ENCODE measurements at places on chromosomes 7 and 10. TPM values are rescaled to one million over a fixed set of nuclear protein-coding genes. Genes with fewer than 3 reads are reported as not detected.

DNA sequence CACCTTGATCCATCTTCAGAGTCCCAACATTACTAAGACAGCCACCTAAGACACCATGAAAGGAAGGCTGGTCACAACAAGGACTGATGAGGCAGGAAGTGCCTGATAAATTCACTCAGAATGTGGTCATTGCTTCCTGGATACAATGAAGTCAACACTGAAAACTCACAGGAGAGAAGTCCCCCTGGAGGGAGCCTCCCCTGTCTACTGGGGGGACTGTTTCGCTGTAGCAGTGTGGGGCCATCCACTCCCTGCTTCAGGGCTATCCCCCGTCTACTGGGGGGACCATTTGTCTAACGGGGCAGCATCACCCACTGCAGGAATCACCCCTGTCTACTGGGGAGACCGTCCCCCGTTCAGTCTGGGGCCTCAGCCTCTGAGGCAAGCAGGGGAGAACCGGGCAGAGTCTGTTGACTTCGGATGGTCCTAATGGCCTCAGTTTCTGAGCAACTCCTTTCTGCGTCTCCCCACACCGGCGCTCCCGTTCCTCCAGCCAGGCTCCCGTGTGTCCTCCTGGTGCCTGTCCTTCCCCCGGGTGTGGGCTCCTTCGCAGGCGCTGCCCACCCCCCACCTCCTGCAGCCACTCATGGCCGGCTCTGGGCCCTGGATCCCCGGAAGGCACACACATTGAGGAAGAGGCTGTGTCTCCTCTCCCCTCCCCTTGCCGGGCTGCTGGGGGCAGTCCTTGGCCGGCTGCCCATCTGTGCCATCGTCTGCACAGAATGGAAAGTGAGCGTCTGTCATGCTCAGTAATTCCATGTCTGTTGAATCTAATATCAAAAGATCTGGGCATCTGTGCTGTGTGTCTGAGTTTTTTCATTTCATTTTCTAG lies 59.9 kb upstream of the DNAJB6 start:
- H3K4me1 ChIP-seq: peaks cover 17% of the 10 kb centered on the region
- peaks cover 10% of the 10 kb centered on the region for H3K27me3 ChIP-seq
- peak; percentile 33 for DNase-seq
- peak overlapping the region; percentile 42 for H3K27ac ChIP-seq
- no peak overlapping the region for H3K4me3 ChIP-seq
- H3K36me3 ChIP-seq: no peaks in the 10 kb centered on the region

DNA sequence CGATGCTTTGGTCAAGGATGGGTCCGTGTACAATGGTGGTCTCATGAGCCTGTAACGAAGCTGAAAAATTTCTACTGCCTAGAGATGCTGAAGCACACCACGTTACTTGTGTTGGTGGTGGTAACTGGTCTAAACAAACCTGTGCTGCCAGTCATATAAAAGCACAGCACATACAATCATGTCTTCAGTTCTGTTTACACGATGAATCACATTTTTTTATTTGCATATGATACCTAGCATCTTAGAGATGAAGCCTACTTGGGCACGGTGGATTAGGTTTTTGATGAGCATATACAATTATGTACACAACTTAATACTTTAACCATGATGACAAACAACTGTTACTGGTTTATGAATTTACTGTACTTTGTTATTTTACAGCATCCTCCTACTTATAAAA lies 201.0 kb downstream of the ZMYND11 start:
- H3K4me1 ChIP-seq: peaks cover 27% of the 10 kb centered on the region
- no peaks in the 10 kb centered on the region for H3K36me3 ChIP-seq
- H3K27ac ChIP-seq: no peak overlapping the region
- H3K27me3 ChIP-seq: no peaks in the 10 kb centered on the region
- no peak overlapping the region for H3K4me3 ChIP-seq

- H3K4me3 ChIP-seq: no peak overlapping the region
- DNase-seq: no peak
- H3K27me3 ChIP-seq: no peaks in the 10 kb centered on the region
- no peak overlapping the region for H3K27ac ChIP-seq
Observed at GRCh38 chr7:96238976-96239766, 82.7 kb downstream of the SLC25A13 start.

GRCh38 chr7:956031-956430 lies 1.6 kb upstream of the ADAP1 start:
- peak overlapping the region; percentile 43 for H3K4me3 ChIP-seq
- no peak overlapping the region for H3K27ac ChIP-seq
- no peak for DNase-seq
- peaks cover 2% of the 10 kb centered on the region for H3K27me3 ChIP-seq

DNA sequence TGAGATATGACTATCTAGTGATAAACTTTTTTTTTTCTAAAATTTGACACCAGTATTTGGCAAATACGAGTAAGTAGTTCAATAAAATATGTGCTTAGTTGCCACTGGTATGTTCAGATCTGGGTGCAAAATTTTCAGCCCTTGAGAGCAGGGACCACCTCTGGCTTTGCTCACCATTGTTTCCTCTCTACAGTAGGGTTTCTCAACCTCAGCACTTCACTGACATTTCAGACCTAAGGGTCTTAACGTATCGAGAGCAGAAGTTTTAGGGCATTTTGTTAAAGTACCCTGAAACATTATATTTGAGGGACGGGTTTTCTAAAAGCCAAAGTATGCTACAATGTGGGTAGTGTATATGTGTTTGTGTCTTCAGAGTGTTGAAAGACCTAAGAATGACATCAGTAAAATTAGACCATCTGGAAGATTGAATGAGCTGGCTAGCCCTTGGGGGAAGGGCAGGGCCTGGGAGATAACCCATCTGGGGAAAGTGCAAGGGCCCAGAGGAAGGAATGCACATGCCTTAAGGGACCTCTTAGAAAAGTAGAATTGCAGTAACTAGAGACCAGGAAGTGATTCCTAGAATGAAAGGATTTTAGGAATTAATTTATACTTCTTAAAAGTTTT lies 11.8 kb downstream of the BZW2 start:
- H3K36me3 ChIP-seq: peaks cover 25% of the 10 kb centered on the region
- DNase-seq: no peak
- H3K4me3 ChIP-seq: no peak overlapping the region
- no peaks in the 10 kb centered on the region for H3K27me3 ChIP-seq

GRCh38 chr7:33905389-33906032 lies at the start of gene BMPER:
TSS of gene BMPER (plus strand) at chr7:33905539. CDS start at chr7:33905614, 75 bp downstream.
- H3K27ac ChIP-seq: no peak within 1 kb of the TSS
- peak; percentile 36 for DNase-seq
- peaks cover 54% of the 10 kb centered on the region for H3K27me3 ChIP-seq
- H3K4me3 ChIP-seq: peak within 1 kb of the TSS; percentile 61

DNA sequence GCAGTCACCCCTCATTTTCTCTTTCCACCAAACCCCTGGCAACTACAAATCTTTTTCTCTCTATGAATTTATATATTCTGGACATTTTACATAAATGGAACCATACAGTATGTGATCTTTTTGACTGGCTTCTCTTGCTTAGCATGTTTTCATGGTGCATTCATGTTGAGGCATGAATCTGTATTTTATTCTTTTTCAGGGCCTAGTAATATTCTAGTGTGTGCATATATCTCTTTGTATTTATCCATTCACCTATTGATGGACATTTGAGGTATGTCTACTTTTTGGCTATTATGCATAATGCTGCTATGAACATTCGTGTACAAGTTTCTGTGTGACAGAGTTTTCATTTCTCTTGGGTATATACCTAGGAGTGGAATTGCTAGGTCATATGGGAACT lies 78.2 kb downstream of the HACD1 start:
- no peak for DNase-seq
- H3K4me3 ChIP-seq: no peak overlapping the region
- H3K4me1 ChIP-seq: no peaks in the 10 kb centered on the region
- H3K27me3 ChIP-seq: peaks cover 5% of the 10 kb centered on the region

GRCh38 chr10:98062424-98062823 lies 32.0 kb upstream of the CRTAC1 start:
- H3K4me1 ChIP-seq: no peaks in the 10 kb centered on the region
- H3K27ac ChIP-seq: no peak overlapping the region
- no peaks in the 10 kb centered on the region for H3K36me3 ChIP-seq
- DNase-seq: no peak
- peaks cover 23% of the 10 kb centered on the region for H3K27me3 ChIP-seq

GRCh38 chr10:110495731-110496552 lies 1.8 kb upstream of the DUSP5 start:
- DNase-seq: peak; percentile 84
- peaks cover 23% of the 10 kb centered on the region for H3K4me1 ChIP-seq
- peaks cover 34% of the 10 kb centered on the region for H3K36me3 ChIP-seq
- peaks cover 2% of the 10 kb centered on the region for H3K27me3 ChIP-seq

DNA sequence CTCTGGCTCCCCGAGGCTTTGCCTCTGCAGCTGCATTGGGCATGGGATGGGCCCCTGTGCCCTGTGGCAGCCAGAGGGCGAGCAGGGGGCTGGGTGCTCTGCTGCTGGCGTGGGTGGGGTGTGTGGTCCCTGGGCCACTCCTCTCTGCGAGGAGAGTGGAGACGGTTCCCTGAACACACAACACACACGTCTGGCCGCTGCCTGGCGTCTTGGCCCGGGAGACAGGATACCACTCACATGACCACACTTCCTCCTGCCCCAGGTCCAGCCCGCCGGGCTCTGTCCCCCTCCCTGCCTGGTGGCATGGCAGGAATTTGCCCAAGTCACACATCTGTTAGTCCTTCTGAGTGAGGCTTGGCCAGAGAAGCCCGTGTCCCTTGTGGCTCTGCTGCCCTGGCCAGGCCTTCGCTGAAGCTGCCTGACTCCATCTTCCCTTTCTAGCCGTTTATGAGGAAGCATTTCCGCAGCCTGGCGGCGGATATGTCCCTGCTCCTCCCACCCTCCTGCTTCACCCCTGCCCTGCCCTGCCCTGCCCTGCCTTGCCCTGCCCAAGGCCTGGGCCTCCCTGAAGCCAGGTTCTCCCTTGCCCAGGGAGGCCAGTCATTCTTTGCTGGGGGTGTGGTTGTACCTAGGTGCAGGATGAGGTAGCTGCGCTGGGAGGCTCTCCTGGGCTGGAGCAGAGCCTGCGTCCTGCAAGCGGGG lies 3.0 kb downstream of the BRI3 start:
- no peak for DNase-seq
- H3K27me3 ChIP-seq: no peaks in the 10 kb centered on the region
- H3K27ac ChIP-seq: no peak overlapping the region
- no peak overlapping the region for H3K4me3 ChIP-seq
- H3K36me3 ChIP-seq: peaks cover 8% of the 10 kb centered on the region

GRCh38 chr10:23525406-23525805 lies 86.5 kb downstream of the OTUD1 start:
- H3K27me3 ChIP-seq: peaks cover 3% of the 10 kb centered on the region
- H3K36me3 ChIP-seq: no peaks in the 10 kb centered on the region
- no peak overlapping the region for H3K4me3 ChIP-seq
- DNase-seq: no peak
- no peak overlapping the region for H3K27ac ChIP-seq
- H3K4me1 ChIP-seq: peaks cover 5% of the 10 kb centered on the region

DNA sequence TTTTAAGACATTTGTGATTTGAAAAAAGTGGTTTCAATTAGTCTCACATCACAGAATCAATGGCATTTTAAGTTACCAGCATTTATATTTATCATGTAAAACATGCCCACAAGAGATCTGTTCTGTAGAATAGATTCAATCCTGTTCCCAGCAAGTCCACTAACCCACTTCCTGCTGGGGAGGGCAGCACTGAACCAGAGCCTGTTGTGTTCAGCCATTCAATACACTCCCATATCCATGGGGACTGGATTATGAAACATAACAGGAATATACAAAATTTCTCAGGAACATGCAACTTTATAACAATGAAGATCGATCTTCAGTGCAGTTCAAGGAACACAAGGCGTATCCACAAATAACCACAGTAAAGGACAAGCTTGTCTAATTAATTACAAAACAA lies 24.4 kb upstream of the ANK3 start:
- no peaks in the 10 kb centered on the region for H3K36me3 ChIP-seq
- H3K27me3 ChIP-seq: no peaks in the 10 kb centered on the region
- H3K4me1 ChIP-seq: no peaks in the 10 kb centered on the region
- no peak overlapping the region for H3K4me3 ChIP-seq
- no peak overlapping the region for H3K27ac ChIP-seq

GRCh38 chr10:64867501-64867962 lies 1346.3 kb downstream of the REEP3 start:
- no peaks in the 10 kb centered on the region for H3K27me3 ChIP-seq
- no peaks in the 10 kb centered on the region for H3K36me3 ChIP-seq
- no peaks in the 10 kb centered on the region for H3K4me1 ChIP-seq
- no peak for DNase-seq
- no peak overlapping the region for H3K27ac ChIP-seq

- no peak for DNase-seq
- H3K36me3 ChIP-seq: no peaks in the 10 kb centered on the region
- peaks cover 5% of the 10 kb centered on the region for H3K4me1 ChIP-seq
Observed at GRCh38 chr7:70766109-70766508, 365.8 kb upstream of the GALNT17 start.

- peaks cover 55% of the 10 kb centered on the region for H3K4me1 ChIP-seq
- no peaks in the 10 kb centered on the region for H3K27me3 ChIP-seq
- peak overlapping the region; percentile 87 for H3K27ac ChIP-seq
- DNase-seq: no peak
- H3K4me3 ChIP-seq: no peak overlapping the region
Observed at GRCh38 chr10:72315611-72316385, 38.9 kb downstream of the DNAJB12 start.

- DNase-seq: no peak
- no peak overlapping the region for H3K4me3 ChIP-seq
- H3K36me3 ChIP-seq: no peaks in the 10 kb centered on the region
- no peak overlapping the region for H3K27ac ChIP-seq
- no peaks in the 10 kb centered on the region for H3K4me1 ChIP-seq
Observed at GRCh38 chr7:15485998-15486397, 75.8 kb downstream of the AGMO start.

DNA sequence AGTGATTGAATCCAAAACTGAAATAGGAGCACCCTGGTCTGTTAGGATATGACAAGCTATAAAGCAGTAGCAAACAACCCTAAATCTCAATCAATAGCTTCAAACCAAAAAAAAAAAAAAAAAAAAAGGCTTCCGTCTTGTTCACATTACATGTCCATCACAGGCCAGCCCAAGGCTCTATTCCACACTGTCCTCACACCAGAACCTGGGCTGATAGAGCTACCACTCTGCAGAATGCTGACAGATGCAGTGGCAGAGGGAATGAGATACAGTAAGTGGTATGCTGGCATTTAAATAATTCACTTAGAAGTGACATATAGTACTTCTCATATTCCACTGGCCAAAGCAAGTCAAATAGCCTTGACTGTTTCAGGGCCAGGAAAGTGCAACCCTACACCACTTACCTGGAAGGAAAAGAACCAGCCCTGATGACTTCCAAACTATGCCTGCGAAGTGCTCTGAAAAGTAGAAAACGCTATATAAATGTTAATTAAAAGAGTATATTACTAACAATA lies 5.8 kb downstream of the CDCA7L start:
- peaks cover 72% of the 10 kb centered on the region for H3K4me1 ChIP-seq
- DNase-seq: no peak
- H3K36me3 ChIP-seq: peaks cover 58% of the 10 kb centered on the region
- H3K27ac ChIP-seq: peak overlapping the region; percentile 94

- no peak overlapping the region for H3K27ac ChIP-seq
- peaks cover 10% of the 10 kb centered on the region for H3K27me3 ChIP-seq
- no peak for DNase-seq
- no peaks in the 10 kb centered on the region for H3K4me1 ChIP-seq
- no peak overlapping the region for H3K4me3 ChIP-seq
Observed at GRCh38 chr10:111511751-111512150, 434.9 kb downstream of the ADRA2A start.

HOXA9 gene
- total RNA-seq: not detected

FERD3L gene
- not detected for total RNA-seq

CLCN1 gene
- 0.09 TPM for total RNA-seq

AFAP1L2 gene
- 6.3 TPM for total RNA-seq

ADCY1 gene
- total RNA-seq: 0.07 TPM

PLAC9 gene
- not detected for total RNA-seq

OR2A42 gene
- total RNA-seq: not detected

IL6 gene
- not detected for total RNA-seq

GPR26 gene
- total RNA-seq: not detected
